ENCODE measurements at places on chromosomes 13 and 19. TPM values are rescaled to one million over a fixed set of nuclear protein-coding genes. Genes with fewer than 3 reads are reported as not detected.

The RPS19 gene
- total RNA-seq: 3,743 TPM

The CLEC17A gene
- 1.2 TPM for total RNA-seq

The YJU2 gene
- 22.6 TPM for total RNA-seq

The ZNF540 gene
- total RNA-seq: 2.5 TPM

The FXYD1 gene
- 3.2 TPM for total RNA-seq

The VASP gene
- 61.2 TPM for total RNA-seq

The OR10H3 gene
- not detected for total RNA-seq

The NTN5 gene
- 0.09 TPM for total RNA-seq

The MED29 gene
- total RNA-seq: 15.8 TPM

The DNMT1 gene
- total RNA-seq: 46.0 TPM

The C19orf38 gene
- 7.1 TPM for total RNA-seq

The CBY2 gene
- 0.05 TPM for total RNA-seq

The VSTM2B gene
- total RNA-seq: not detected

The KIR2DL3 gene
- not detected for total RNA-seq

The ATP8B3 gene
- 1.3 TPM for total RNA-seq

- DNase-seq: no peak
These were observed 69.8 kb downstream of the KCNRG start for GRCh38 chr13:50085063-50085462.

DNA sequence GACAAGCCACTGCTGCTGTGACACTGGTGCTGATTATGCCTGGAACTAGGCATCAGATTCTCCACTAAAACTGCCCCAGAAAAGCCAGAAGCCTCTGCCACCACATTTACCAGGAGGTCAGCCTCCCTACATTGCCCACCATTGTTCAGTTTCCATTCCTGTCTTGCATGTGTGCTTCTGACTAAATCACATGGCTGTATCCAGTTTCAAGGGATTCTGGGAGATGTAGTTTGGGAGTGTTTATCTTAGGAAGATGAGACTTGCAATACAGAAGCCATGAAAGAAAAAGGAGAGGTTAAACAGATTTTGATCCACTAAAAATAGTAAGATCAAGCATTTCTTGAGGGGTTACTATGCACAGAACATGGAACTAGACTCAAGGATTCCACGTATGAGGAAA, 40.7 kb upstream of the SERPINE3 start:
- DNase-seq: no peak

- DNase-seq: peak; percentile 10
These were observed 109.7 kb downstream of the NUFIP1 start for GRCh38 chr13:44879452-44880058.

GRCh38 chr13:79767126-79767525, 286.2 kb downstream of the NDFIP2 start:
- DNase-seq: no peak

- no peak for DNase-seq
These were observed 358.1 kb downstream of the COG6 start for GRCh38 chr13:40013554-40013953.

- DNase-seq: no peak
These were observed 7.3 kb upstream of the ADPRHL1 start for GRCh38 chr13:113460599-113460998.

GRCh38 chr13:47869776-47870175, 131.3 kb downstream of the SUCLA2 start:
- DNase-seq: no peak

GRCh38 chr19:15126131-15126910, 19.1 kb downstream of the SYDE1 start:
- DNase-seq: no peak

DNA sequence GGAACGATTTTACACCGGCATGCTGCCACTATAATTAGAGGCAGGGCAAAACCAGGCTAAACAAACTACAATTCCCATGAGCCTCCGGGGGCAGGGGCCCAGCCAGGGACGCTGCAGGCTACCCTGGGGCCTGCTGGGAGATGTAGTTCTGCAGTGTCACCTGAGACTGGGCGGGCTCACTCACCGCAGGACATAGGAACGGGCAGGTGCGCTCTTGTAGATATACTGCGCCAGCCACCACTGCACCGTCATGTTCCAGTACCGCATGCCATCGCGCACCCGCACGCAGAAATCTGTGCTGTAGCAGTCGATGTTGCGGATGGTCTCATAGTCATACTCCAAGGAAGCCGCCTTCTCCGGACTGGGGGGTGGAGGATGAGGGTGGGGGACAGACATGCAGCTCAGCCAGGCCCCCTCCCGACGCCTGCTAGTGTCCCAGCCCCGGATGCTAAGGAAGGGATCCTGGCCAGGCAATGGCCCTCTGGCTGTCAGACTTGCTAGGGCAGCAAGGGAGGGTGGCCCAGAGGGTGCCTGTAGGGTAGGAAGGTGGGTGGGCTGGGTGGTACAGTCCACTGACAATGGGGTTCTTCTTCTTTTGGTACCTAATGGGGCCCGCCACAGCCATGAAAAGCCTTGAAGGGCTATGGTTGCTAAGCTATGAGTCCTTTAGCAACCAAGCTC, 5.8 kb upstream of the TMC4 start:
- DNase-seq: no peak

DNA sequence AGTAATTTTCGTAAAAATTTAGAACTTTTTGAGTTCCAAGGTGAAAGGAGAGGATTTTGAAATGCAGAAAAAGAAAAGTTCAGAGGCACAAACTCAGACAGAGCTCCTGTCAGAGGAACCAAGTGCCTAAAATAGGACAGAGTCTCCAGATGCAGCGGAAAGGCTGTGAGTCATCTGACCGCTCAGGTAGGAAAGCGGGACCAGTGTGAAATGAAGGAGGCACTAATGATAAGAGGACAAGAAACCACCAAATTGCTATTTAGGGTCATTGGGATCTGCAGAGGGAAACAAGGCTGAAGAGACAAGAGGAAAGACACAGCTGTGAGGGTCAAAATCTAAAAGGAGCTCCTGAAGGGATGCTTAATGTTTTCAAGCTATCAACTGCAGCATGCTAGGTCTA, 34.9 kb downstream of the IRS2 start:
- DNase-seq: no peak

- DNase-seq: no peak
These were observed 56.1 kb downstream of the CHST8 start for GRCh38 chr19:33677745-33678426.

GRCh38 chr19:57759096-57759495, 10.4 kb upstream of the ZNF586 start:
- no peak for DNase-seq

- no peak for DNase-seq
These were observed 632 bp upstream of the MTIF3 start for GRCh38 chr13:27450921-27451471.

DNA sequence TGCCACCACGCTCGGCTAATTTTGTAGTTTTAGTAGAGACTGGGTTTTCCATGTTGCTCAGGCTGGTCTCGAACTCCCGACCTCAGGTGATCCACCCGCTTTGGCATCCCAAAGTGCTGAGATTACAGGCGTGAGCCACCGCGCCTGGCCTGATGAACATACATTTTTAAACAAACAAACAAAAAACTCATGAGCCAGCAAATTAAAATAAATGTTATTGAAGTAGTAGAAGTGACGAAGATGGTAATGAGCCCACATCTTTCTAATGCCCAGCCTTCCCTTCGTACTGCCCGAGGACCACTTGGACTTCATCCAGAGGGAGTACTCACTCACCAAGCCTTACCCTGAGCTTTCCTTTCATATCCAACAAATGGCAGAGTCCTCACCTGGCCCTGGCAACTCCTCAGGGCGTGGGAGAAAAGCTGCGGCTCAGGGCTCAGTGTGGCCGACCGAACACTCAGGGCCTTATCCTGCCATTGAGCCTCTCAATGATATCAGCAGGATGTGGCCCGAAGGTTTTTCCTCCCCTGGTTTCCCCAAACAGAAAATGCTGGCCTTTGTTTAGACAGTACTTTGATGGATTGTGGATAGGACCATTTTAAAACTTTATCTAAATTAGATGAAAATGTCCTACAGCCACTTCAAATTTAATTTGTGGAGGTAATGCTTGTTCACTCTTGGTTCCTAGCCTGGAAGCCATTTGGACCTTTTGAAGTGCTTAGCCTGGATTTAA, 22.8 kb upstream of the ABCC4 start:
- DNase-seq: no peak

DNA sequence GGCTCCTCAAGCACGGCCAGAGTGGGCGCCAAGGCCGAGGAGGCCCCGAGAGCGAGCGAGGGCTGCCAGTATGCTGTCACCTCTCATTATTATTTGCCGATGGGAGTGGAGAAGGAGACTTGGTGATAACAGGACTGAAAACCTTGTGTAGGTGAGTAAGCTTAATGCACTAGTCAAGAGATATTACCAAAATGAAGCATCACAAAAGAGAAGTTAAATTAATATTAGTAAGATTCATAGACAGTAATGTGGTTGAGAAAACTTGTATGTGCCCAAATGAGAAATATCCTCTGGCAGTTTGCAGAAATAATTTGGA, 204.5 kb upstream of the SLITRK1 start:
- DNase-seq: no peak

DNA sequence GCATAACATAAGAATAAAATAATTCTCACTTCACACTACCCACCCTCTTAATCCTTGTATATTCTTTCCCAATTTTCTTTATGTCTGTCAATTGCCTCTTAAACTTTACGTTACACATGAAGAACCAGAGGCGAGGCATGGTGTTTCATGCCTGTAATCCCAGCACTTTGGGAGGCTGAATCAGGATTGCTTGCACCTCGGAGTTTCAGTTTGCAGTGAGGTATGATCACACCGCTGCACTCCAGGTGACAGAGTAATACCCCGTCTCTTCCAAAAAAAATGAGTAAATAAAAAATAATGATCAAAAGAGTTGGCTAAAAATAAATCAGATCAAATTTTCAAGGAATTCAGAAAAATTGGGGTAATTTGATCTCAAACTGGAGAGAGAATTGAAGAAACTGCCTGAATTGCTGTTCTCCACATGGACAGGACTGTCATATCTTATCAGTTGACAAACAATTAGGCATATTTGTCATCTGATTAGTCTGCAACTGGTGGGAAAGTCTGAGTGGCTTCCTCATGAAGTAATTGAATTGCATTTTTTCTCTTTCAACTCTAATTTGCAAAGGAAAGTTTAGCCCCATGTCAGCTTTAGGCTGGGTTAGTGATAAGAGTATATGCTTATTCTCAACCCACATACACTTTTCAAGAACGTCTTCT, 302.9 kb downstream of the ITGBL1 start:
- DNase-seq: no peak

DNA sequence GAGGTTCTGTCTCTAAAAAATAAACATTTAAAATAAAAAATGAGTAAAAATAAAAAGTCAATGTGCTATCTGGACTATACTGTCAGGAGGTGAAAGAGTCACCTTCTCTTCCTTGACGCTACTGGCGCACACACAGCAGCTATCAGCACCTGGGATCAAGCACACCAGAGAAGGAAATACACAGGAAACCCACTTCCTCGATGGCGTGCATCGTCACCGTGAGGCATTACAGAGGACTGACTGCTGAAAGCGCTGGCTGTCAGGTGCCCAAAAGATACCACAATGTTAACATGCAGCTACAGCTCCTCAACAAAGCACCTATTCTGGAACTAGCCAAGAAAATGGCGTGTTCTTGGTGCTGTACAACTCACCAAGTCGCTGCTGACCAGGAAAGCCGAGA, 6.1 kb downstream of the SLC35E1 start:
- DNase-seq: peak; percentile 89

DNA sequence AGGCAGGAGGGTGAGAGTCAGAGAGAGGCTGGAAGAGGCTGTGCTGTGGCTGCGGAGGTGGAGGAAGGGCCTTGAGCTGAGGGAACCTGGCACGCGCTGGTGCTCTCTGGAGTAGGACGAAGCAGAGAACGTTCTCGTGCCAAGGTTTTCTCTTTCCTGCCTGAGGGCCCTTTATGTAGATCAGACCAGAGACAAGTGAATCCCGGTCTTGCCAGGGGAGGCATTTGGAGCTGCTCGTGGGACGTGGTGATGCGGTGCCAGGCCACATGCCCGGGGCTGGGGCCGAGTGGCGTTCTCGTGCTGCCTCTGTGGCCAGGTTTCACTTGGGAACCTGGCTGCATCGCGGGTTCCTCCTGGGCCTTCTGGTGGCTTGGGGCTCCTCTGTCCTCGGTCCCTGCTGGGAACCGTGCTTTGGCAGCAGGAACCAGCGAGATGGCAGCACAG, 54.2 kb downstream of the KDM4B start:
- no peak for DNase-seq

GRCh38 chr13:52786766-52787165, 47.1 kb upstream of the CNMD start:
- DNase-seq: no peak

DNA sequence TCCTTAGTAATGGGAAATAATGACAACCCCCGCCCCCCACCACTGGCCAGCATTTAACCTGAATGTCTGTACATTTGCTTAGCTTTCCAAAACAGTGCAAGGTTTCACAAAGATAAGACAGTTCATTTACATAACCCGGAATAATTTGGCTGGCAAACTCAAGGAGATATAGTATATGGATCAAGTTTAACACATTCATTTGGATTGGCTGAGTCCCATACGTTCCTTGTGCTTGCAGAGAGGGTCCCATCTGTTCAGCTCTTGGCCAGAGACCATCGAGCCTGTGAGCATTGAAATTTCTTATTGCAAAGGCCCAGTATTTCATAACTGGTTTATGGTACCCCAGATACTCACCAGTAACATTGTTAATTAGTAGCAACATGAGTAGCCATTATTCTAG, 116.5 kb downstream of the GPC6 start:
- DNase-seq: no peak

DNA sequence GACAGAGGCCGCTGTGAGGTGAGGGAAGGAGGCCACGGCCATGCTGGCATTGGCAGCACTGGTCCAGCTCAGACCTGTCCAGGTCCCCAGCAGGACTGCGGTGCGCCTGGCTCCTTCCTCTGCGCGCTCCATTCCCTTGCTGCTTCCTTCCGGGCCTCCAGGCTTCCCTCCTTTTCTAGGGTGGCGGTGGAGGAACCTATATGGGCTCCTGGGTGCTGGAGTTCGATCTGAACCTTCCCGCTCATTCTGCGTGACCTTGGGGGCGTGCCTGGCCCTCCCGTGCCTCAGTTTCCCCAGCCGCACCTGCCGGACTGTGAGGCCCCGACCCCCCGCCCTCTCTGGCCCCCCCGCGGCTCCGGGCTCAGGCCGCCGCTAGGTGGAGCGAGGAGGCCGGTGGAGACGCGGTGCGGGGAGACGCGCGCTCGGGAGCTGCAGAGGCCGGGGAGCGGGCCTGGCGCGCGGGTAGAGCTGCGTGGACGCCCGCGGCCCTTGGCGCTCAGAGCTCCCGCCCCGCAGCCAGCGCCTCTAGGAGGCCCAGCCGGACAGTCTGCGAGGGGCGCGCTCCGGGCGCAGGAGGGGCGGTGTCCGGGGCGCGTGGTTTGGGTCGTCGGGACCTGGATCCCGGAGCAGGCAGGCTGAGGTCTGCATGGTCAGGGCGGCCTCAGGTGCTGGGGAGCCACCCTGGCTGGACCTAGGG, 29.9 kb downstream of the EFNA2 start:
- no peak for DNase-seq

DNA sequence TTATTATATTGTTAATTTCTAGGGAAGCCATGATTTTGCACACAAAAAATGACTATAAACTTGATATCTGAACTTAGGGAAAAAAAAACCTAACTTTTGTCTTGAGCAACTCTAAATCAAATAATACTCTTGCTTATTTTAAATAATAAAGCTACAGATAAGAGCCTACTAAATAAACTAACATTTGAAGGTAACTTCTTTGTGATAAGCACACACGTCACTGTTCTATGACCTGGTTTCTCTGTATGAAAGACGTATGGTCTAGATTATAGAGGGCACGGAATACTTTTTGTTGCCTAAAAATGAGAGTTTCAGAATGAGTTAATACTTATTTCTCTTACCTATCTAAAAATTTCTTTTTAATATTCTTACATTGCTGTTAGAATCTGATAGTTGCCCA, 603.2 kb downstream of the DCT start:
- DNase-seq: no peak
